Activated T-helper 1 cell treated with Interleukin-2 at 50 U/mL for 16 hours (primary cell): ENCODE measurements at places on chromosomes 7 and 10.

DNA sequence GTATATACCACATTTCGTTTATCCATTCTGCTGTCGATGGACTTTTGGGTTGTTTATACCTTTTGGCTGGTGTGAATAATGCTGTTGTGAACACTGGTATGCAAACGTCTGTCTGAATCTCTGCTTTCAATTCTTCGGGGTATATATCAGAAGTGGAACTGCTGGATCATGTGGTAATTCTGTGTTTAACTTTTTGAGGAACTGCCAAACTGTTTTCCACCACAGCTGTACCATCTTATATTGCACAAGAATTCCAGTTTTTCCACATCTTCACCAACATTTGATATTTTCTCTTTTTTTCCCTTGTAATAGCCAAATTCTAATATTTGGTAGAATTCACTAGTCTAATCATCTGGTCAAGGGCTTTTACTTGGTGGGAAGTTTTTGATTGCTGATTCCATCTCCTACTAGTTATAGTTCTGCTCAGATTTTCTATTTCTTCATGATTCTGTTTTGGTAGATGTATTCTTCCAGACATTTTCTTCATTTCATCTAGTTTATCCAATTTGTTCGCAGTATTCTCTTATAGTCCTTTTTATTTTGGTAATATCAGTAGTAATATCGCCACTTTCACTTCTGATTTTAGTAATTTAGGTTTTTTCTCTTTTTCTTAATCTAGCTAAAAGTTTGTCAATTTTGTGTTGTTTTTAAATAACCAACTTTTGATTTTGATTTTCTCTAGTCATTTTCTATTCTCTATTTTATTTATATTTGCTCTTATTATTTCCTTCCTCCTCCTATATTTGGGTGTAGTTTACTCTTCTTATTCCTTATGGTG is 271.2 kb downstream of the ZEB1 start:
- no peak for DNase-seq

DNA sequence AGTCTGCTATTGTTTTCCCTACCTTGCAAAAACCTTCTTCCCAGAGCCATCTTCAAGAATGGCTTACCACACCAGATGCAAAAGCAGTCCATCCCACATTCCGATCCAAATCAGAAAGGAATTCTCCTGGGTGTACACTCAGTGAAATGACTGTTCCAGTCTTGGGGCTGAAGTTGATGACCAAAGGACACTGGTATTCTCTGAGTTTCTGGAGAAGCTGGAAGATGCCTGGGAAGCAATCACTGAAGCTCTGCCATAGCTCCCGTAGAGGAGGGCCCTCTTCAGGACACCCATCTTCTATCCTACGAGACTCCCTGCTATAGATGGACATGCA is 155.7 kb downstream of the LCOR start:
- DNase-seq = no peak

GRCh38 chr10:24731942-24732341 is 8.3 kb upstream of the ARHGAP21 start:
- no peak for DNase-seq

DNA sequence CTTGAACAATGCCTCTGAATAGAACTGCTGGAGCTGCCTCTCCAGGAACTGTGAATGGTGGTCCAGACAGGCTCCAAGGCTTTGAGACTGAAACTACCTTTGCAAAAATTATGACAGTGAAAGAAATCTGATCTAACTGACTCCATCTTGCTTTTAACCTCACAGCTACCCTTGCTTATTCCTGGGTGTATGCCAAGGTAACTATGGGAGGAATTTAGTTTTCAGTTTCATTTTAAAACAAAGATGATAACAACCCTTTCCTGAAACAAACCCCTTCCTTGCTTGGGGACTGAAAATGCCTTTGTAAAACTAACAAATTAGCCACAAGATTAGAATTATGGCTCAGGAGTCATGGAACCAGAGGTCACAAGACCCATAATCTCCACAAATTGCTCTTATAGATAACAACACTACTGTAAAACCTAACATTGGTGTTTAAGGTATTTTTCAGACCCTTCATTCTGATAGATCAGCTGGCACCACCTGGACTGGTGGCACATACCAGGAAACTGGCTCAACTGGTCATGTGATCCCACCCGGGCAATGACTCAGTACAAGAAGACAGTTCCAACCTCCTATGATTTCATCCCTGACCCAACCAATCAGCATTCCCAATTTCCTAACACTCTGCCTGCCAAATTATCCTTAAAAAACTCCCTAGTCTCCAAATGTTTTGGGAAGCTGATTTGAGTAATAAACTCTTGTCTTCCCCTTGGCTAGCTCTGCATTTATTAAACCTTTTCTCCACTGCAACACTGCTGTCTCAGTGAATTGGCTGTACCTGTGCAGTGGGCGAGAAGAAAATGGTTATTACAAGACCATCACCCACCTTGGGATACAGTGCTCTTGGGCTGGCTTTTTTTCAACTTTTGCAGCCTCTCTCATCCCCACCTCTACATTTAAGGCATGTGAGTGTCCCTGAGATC is 608.1 kb downstream of the TYW1 start:
- DNase-seq = no peak

- DNase-seq = no peak
Measured at GRCh38 chr10:62189131-62189530, 79.5 kb downstream of the RTKN2 start.

GRCh38 chr7:100369105-100369504 is 4.2 kb upstream of the PILRA start:
- no peak for DNase-seq

DNA sequence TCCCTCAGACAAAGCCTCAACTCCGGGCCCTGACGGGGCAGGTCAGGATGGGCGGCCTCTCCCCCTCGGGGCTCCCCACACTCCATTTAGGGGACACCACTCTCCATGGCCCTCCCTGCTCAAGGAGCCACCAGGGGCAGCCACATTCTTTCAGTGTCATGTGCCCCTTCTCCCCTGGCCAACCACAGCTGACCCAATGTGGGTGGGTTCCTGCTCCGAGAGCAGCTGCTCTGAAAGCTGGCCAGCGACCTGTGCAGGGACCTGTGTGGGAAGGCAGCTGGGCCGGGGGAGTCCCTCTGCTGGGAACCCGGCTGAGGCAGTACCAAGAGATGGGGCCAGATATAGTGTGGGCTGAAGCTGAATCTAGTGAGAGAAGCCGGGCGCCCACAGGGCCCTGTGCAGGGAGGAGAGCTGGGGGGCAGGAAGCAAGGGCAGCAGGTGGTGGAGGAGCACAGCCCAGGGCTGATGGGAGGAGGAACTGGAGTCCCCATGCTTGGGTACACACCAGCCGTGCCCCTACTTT is 40.6 kb upstream of the NPFFR1 start:
- no peak for DNase-seq

DNA sequence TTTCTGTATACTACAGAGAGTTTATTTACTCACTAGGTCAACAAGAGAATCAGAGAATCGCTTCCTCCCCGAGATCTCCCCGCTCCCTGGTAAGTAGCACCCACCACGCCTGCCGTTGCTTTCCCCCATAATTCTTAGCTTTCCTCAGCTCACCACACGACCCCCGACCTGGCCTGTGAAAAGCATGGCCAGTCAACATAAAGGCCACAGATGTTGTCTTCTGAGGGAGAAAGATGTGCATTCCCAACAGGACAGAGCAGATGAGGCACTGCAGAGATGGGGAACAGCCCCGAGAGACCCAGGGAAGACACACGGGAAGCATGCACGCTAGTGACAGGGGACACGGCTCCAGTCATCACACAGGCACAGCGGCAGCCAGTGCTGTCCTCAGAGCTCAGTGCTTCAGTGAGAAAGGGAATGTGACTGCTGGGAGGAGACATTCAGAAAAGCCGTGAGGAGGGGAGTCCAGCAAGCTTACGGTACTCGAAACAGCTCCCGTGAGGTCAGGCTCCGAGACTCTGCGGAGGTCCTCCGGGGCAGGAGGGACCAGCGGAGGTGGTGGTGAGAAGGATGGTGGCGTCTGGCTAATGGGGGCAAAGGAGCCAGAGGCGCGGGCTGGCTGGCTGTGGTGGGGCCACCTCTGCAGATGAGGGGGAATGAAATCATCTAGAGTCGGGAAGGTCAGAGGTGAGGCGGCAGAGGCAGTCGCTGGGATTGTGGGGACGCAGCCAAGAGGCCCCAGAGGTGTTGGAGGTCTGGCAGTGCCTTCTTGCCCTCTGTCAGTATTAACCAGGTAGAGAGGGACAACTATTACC is 123.4 kb upstream of the PDLIM1 start:
- DNase-seq = no peak

- no peak for DNase-seq
Measured at GRCh38 chr10:17562614-17563013, 54.6 kb downstream of the HACD1 start.

DNA sequence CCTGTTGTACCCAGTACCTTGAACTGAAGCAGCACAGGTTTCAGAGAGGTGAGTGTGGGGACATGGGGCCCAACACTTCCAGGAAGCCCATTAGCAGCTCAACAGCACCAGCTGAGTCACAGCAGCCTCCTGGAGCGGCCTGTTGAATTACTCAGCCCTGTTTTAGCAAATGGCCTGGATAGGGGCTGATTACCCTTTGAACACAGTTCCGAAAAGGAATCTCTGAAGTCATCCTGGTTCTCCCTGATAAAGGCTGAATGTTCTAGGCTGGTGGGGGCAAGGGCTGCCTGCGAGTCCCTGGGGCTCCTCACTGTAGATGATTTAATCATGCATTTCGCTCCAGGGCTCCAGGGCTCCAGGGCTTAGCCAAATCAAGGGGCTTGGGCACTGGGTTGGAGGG is 287.5 kb downstream of the GRID1 start:
- DNase-seq = no peak

- DNase-seq = no peak
Measured at GRCh38 chr10:110502851-110503301, 5.2 kb downstream of the DUSP5 start.

DNA sequence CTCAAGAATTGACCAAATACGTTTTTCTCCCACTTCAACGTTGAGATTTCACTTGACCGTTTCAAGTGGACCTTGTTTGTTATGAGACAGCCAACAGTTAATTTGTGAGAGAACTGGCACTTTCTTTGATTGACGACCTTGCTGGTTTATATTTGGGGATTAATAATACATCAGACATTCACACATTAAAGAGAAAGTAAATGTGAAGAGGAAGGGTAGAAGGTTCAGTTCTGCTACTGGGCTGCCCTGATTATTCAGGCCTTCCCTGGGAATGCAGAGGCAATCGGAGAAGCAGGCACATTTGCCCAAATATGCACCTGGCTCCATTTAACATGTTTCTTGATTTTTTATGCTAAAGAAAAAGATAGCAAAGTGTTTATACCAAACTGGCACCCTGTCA is 114.1 kb downstream of the POU6F2 start:
- no peak for DNase-seq

GRCh38 chr7:2523461-2523936 is 3.9 kb downstream of the LFNG start:
- DNase-seq = no peak

GRCh38 chr10:108360187-108360586 is 1195.7 kb upstream of the SORCS1 start:
- DNase-seq = no peak

- DNase-seq = no peak
Measured at GRCh38 chr7:85924062-85924461, 719.6 kb upstream of the GRM3 start.

DNA sequence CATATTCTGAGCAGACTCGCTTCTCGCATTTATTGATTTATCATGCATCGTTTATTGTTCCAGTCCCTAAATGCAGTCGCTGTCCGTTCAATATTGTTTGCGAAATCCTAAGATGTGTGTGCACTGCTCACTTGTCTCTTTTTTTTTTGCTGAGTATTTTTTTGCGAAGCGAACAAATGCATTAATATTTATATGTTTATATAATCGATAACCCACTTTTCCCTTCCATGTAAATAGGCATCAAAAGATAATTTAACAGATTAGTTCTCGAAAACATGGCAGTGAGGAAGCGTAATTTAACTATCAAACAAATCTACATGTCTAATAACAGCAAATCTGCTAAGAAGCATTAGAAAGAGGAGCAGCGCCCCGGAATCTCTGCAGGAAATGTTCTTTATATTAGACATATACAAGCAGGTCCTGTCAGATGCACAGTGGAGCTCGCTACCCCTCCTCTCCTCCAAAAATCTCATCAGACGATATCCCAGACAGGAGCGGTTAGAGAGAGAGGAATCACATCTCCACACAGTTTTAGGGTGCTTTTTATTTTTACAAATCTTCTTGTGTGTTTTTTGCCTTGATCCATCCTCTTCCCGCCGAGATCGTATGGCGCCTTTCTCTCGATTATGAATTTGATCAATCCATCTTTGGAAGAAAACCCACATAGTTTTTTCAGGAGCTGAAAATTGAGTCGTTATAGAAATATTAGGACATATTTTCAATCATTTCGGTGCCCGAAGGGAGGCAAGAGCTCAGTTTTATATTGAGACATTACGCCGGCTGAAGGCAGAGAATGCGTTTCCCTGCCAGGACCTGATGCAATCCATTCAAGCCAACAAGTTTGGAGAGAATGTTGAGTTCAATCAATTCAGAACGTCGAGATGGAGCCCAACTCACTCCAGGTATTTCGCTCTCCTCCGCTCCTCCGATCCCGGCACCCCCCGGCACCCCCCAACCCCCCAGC is at the start of gene ARID5B:
Gene ARID5B (plus strand): TSS at position 871 of the 964 bp plus-strand sequence. CDS start 11 bp downstream, at position 882.
- DNase-seq = no peak

DNA sequence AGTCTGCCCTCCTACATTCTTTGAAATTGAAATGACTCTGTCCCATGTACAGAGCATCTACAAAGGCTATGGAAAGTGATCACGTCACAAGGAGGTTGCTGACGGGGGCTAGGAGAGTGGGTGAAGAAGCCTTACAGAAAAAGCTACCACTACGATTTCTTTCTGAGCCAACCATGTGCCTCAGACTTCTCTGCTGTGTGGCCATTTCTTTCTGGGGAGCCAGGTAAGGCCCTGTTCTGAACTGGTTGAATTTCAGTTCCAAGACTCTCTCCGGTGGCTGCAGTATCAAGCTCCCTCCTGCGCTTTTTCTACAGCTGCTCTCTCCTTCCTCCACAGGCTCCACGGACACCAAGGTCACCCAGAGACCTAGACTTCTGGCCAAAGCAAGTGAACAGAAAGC is 112.5 kb upstream of the PRSS1 start:
- no peak for DNase-seq

- no peak for DNase-seq
Measured at GRCh38 chr7:139852482-139852845, 23.4 kb downstream of the TBXAS1 start.

GRCh38 chr7:75944507-75944906 is 29.6 kb downstream of the POR start:
- no peak for DNase-seq

- DNase-seq = no peak
Measured at GRCh38 chr7:116315803-116316202, 105.5 kb downstream of the TES start.

- no peak for DNase-seq
Measured at GRCh38 chr10:60224066-60224705, 165.5 kb downstream of the ANK3 start.

GRCh38 chr10:83301732-83302131 is 837.6 kb upstream of the GHITM start:
- no peak for DNase-seq

- no peak for DNase-seq
Measured at GRCh38 chr7:107836237-107837144, 33.5 kb upstream of the SLC26A3 start.

DNA sequence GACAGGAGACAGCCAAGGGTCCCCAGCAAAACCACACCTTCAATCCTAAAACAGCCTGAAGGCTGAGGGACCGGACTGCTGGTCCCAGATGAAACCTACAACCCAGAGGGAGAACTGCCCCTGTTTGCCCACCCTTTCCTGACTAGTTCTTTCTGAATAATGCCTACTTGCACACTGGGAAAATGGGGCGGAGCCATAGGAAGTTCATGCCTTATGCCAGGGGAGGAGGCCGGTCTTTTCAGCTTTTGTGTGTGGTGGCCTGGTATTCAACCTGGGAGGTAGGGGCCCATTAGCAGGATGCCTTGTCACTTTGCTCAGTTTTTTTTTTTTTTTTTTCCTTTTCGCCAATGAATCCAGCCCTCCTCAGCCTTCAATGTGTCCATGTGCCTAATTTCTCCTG is 20.7 kb downstream of the TOMM7 start:
- DNase-seq = no peak
